ENCODE measurements at places on chromosomes 5 and 9. TPM values are rescaled to one million over a fixed set of nuclear protein-coding genes. Genes with fewer than 3 reads are reported as not detected.

DNA sequence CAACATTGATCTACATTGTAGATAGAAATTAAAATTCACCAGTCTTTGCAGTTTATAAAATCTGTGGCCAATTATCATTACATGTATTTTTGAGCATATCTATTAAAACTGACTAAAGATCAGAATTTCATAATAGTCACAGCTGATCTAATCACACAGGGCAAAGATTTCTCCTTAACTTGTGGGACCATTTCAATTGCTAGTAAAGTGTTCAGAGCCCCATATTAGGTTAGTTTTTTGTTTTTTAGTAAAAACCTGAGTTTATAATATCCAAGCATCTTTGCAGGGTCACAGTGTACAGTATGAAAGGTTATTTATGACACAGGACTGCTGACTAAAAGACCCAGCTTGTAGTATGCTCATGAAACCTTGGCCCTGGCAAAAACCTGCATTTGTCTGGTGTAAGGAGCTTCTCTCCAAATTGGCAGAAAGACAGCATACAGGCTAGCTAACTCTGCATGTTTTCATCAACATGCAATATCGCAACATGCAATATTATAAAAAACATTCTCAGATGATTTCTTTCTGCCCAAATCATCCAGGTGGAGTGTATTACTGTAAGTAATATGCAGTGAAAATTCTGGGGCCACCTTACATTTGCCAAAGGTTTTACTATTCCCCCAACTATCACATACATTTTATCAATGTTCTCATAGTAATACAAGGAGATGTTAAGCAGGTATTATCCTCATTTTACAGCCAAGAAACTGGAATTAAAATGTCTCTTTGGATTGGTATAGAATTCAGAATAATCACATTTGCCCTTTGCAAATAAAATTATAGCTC, 37.7 kb upstream of the ALDH1A1 start:
- DNase-seq = no peak

- no peak for DNase-seq
Measured at GRCh38 chr5:85896514-85896913, 721.2 kb upstream of the COX7C start.

DNA sequence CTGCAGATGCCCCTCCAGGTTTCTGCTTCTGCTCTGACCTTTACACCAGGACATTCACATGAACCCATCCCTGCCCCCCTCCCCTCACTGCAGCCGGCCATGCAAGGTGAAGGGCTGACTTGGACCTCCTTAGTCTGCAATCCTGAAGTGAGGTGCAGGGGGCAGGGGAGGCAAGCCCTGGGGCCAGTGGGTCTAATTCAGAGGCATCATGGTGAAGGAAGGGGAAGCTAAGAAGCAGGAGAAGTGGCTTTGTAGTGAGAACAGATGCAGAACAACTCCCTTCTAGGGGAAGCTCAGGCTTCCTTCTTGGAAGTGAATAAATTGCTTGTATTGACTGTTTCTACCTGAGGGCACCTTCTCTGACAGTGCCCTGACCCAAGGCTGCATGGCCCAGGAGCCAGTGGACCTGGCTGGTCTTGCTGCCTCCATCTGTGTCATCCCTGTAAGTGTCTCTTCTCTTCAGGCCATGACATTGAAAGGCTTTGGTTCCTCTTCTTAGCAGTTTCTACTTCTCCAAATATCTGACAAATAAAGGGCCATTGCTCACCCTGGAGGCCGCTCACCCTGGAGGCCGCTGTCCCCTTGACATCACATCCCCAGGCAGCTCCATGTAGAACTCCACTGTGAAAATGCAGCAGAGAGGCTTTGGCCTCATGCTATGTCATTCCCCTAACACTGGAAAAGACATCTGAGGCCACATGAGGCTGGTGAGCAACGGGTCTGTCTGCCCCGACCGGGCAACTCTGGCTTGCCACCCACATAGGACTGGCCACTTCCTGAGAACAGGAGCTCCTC, 55.3 kb downstream of the GADD45G start:
- no peak for DNase-seq

- DNase-seq = no peak
Measured at GRCh38 chr5:140828362-140828737, 590 bp downstream of the PCDHA6 start.

DNA sequence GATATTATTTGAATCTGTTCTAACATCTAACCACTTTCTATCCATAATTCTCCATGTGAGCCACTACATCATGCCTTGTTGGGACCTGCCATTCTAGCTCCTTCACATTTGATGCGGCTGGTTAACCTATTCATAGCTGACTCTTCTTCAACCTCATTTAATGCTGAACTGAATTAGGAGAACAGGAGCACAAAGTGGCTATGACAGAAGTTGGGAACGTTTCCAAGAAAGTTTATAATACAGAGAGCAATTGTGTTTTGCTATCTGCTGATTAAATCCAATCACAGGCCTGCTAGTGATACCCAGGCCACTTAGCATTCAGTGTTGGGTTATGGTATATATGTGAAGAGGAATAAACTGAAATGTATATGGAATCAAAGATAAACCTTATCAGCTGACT, 440.3 kb downstream of the PTPRD start:
- no peak for DNase-seq

- no peak for DNase-seq
Measured at GRCh38 chr5:163609910-163610309, 104.5 kb downstream of the MAT2B start.

ORM2 gene
- total RNA-seq = not detected

DNA sequence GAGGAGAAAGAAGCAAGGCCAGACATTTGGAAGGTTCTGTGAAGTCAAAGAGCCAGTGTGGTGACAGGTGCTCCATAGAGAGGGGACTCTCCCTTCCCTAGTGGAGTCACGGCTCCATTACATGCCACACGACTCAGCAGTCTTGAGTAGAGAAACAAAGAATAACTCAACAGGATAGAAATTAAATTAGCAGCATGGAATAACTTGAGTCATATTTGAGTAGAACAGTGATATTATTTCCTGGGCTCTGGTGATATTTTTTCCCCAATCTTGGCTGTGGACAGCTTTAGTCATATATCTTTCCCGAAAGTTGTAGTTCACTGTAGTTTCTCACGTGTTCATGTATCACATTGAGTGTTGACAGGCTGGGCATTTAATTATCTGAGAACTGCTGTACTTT, 149.7 kb upstream of the EFNA5 start:
- DNase-seq = no peak

GPRIN1 gene
- total RNA-seq = 0.57 TPM

- no peak for DNase-seq
Measured at GRCh38 chr5:107502676-107503060, 168.1 kb downstream of the EFNA5 start.

PITX1 gene
- not detected for total RNA-seq

CCL19 gene
- not detected for total RNA-seq

CDKN2B gene
- 2.0 TPM for total RNA-seq
